Fibroblast of pulmonary artery (primary cell): ENCODE measurements at places on chromosomes 12 and 14.

- no peak for DNase-seq
These were observed 39.4 kb downstream of the CCNK start for GRCh38 chr14:99520571-99521081.

DNA sequence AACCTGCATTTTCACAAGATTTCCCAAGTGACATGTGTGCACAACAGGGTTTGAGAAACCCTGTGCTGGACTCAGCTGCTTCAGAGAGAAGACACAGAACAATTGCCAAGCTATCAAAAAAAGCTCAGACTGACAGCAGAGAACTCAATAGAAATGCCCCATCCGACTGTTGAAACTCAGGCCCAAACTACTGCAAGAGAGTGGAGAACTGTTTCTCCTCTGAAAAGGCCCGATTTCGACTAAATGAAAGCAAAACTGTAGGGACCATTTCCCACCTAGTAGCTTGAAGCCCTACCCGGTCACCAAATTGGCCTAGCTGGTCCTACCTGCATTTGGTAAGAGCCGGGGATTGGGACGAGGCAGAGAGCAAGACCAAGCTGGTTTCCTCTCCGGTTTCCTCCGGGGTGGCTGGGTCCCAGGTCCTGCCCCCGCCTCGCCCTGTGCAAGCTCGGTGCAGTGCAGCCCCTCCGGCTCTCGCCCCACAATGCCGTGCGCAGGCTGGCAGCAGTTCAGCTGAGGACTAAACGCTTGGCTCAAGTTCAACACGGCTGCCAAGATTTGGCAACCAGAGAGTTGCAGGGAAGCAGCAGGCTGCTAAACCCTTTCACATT, 1180.6 kb downstream of the VRK1 start:
- peak; percentile 2 for DNase-seq

GRCh38 chr14:50740856-50741255, 72.8 kb upstream of the SAV1 start:
- DNase-seq, result no peak

DNA sequence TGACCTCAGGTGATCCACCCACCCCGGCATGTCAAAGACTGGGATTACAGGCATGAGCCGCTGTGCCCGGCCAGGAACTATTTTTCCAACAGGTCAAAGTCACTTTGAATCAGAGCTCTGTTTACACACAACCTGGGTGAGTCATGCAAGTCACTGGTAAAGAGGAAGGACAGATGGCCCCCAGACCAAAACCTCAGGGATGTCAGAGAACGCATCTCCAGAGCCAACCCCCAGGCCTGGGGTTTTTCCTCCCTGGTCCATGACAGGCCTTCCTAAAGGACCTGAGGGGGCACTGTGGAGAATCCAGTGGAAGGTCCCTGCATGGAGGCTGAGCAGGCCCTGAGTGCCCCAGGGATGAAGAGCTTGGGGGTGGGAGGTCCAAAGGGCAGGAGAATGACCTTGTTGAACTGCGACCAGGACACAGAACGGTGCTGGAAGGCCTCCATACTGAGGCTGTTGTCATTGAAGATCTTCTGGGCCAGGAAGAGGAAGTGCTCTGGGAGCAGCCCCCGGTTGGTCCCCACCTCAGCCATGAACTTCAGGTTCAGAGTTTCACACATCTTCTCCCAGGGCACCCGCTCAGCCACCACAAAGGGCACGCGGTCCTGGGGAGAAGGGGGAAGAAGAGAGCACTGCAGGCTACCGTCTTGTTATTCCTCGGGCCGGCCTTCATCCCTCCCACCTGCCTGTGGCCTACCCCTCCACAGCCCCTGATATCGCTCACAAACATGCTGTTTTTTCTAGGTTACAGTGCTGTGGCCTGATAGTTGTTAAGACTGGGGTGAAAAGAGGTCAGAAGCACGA, 9.1 kb downstream of the STAT6 start:
- no peak for DNase-seq

DNA sequence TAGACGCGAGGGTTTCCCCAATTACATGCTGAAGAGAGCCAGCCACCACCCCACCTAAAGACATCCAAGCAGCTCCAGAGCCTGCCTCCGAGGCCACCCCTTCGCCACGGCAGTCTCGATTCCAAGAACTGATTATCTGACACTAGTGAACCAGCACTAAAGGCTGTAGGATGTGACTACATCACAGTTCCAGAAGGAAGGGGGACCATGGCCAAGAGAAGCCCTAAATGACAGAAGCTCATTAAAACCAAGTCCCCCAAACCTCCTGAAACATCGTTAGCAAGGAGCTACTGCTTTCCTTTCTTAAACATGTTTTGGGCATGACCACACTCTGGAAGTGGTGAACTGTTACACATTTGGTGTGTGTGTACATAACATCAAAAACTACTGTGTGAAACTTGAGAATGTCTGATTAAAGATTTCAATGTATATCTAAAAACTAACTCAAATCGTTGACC, 88.2 kb downstream of the DUSP16 start:
- DNase-seq, result no peak

DNA sequence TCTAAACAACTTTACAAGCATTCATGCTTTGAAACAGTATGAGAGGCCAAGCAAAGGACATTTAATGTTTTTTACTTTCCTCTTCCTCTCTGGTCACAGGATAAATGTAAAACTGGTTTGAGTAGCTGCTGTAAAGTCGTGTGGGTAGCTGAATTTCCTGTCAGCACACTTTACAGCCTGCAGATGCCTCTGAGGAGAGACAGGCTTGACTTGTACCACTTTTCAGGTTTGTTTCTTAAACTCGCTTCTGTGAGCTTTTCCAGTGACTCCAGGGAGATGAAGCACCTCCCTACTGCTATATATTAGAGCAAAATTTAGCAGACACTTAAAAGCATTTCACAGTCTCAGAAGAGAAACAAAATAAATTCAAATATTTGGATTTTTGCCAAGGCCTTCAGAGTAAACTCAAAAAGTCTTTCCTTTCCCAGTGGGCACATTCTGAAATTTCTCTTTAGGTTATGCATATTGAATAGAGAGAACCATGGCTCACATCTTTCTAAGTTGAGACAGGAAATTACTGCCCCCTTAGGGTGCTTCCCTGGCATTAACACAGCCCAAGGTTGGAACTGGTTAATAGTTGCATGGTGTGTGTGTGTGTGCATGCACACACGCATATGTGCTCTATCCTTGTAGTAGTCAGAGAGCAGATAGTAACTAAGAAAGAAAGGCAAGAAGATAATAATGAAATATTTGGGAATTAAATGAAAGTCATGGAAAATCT, 557.3 kb upstream of the MIS18BP1 start:
- DNase-seq, result no peak

GRCh38 chr14:77790566-77791224, 9.2 kb upstream of the ADCK1 start:
- DNase-seq, result no peak

DNA sequence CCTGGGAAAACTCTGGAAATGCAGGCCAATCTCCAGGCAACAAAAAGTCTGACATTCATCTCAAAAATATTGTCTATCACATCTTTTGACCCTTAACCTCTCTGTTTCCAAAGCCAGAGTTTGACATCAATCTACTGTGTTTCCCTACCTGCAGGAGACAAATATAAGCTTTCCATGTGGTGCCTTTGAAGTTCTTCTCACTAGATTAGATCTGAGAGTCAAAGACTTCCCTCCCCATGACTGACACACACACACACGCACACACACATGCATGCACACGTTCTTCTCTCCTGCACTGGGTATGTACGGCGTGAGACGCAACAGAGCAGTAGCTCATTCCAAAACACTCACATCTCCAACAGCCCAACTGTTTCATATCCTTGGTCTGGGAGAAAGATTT, 8.1 kb upstream of the ITPR2 start:
- DNase-seq, result no peak

DNA sequence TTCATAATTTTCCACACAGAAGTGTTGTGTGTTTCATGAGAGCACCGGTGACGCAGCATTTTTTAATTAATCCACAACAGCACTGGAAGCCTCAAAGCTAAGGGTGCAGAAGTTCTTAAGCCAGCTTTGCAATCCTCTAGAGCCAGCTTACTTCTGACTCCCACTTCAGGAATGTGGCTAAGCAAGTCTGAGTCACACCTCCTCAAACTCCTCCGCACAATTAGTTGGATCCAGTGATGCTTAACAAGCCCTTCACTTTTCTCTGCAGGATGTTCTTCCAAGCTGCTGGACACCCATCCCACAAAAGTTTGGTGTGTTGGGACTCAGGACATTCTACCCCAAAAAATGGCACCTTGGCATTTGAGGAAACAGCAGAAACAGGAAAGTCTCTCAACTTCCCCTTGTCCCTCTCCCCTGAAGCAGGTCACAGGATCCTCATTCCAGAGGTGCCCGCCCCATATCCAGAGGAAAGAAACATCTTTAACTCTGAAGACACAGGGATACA, 210.0 kb downstream of the PPM1H start:
- DNase-seq, result peak; percentile 95

- DNase-seq, result peak; percentile 25
These were observed 1.3 kb upstream of the ATP5MC2 start for GRCh38 chr12:53677016-53677799.

GRCh38 chr12:105469701-105470100, 139.2 kb downstream of the C12orf75 start:
- no peak for DNase-seq

DNA sequence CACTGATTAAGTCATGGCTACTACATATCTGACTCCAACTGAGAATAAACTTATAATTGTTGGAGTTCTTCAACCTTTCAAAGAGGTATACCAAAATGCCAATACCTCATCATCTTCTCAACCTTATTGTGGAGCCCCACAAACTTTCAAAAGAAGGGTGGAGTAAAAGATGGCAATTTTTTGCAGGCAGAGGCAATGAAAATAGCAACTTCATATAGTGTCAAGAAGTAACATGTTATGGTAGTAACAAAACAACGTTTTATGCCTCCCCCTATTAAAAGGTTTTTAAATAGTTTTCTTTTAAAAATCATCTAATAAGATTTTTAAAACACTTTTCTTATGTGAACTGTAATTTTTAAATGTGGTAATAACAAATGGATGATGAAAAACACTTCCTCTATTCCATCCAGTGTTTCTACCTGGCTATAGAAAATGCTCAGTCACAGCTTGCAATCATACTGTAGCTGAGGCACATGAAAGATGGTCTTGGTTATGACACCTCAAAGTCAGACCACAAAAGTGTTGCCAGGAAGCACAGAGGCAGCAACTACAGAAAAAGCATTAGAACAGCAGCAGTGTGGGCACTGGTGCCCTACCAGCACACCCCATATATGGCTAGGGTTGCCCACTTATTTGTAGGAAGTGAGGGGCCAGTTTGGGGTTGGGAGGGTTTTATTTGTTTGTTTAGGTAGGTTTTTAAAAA, 7.0 kb downstream of the PPP1R12A start:
- DNase-seq, result no peak

DNA sequence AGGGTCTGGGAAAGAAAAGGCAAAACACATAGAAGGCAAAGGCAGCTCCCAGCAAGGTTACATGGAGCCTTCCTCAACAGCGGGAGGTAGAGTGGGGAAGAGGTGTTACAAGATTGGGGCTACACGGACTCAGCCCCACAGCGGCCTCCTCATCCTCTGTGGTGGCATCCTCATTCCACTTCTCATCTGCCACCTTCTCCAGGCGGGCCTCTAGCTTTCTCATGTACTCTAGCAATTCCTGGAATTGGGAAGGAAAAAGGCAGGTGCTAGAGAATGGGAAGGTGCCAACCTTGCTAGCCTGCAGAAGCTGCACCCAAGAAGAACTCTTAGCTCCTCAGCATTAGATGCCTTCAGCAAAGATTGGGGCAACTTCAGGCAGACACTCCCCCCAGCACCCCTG, 13.2 kb downstream of the CALCOCO1 start:
- DNase-seq, result no peak

DNA sequence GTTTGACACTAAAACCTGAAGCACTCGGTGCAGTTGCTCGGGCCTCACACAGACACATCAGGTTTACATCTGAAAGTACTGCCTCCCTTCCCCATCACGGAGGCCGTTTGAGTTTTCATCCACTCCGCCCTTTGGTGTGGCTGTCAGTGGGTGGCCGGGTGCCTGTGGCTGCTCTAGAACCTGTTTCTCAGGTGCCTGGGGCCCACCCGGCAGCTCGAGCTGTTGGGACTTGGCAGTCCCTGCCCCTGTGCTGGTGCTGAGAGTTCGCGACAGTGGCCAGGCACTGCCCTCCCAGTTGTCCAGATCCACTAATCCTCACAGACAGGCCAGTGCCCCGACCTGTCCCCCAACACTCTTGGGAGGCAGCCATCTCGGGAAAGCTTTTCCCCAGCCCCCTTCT, 22.4 kb downstream of the XRCC3 start:
- DNase-seq, result no peak

GRCh38 chr12:14879222-14879933, 6.3 kb downstream of the MGP start:
- peak; percentile 54 for DNase-seq
